ENCODE measurements at places on chromosomes 3 and 15.
A peak's percentile ranks its signal among the peaks of the same experiment; 100 is the strongest.

- DNase-seq: no peak
Observed at GRCh38 chr3:56119575-56120349, 348.5 kb downstream of the ERC2 start.

GRCh38 chr15:69410248-69410874 is 3.8 kb upstream of the KIF23 start:
- no peak for DNase-seq

DNA sequence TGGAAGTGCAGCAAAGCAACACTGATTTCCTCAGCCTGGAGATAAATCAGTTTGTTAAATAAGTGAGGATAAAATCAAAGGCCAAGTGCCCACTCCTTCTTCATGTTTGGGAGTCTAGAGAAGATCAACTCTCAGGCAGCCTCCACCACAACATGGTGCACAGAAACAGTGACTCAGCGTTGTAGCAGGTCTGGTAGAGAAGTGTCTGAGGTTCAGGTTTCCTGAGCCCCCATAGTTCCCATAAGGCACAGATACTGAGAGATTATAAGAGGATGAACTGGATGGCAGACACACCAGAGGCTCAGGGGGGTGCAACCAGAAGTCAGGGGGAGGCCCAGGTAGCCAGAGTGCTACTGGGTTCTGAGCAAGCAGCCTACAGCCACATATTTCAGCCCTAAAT is 166.7 kb downstream of the FRMD5 start:
- no peak for DNase-seq

DNA sequence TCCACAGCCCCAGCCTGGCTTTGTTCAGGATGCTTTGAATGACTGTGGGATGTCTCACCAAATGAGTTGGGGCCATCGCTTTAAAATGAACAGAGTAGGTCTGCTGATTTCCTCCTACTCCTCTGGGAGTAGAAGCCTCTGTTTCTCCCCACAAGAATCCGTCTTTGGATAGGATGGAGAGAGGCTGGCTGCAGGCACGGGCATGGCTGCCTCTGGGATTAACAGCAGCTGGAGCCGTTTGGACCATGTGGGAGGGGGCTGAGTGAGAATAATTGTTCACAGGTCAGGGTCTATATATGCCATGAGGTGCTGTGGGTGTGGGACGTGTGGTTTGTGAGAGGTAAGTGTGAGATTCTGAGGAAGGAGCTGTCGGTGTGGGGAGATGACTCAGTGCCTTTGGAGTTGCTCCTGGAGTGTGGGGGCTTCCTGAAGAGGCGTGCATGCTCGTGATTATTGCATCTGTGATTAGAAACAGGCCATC is 48.0 kb upstream of the APEH start:
- no peak for DNase-seq

DNA sequence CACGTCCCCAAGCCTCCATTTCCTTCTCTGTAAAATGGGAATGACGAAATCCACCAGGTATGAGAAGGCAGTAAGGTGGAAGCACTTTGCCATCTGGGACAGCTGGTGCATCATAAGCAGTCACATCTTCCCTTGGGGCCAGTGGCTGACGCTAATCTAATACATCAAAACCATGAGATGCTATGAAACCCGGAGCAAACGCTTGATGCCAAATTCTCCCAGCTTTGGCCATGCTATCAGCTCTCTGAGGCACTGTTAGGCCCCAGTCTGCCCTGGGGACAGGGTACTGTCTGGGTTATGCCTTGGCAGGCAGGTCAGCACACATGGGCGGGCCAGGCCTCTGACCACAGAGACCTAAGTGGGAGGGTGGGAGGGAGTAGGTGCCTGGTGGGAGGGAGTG is 66.1 kb downstream of the ADAMTS17 start:
- no peak for DNase-seq

DNA sequence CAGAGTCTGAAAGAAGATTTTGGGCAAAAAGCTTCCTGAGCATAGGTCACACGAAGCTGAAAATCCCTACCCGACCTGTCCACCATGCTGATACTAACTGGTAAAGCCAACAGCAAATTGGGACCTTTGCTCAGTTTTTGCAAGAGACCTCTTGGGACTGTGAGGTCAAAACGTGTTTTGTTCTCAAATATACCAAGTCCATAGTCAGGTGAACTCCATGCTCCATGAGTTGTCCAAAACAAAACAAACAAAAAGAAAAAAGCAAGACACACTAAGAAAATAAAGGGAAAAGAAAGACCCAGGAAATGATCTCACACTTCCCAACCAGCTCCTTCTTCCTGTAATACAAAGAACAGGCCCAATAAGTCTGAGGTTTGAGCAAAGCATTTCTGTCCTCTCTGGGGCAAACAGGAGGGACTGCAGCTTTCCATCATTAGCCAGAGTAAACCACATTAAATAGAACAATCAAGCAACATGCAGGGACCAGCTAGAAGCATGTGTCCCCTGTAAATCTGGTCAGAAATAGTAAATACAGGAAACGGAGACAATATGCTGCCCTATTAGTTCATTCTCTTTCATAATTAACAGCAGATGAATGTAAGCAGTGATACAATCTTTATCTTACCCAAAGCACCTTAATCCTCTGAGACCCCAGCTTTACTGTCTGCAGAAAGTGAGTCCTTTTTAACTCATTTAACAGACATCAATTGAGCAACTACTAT is 125.0 kb upstream of the LIPC start:
- DNase-seq: no peak

- DNase-seq: no peak
Observed at GRCh38 chr15:98809273-98809672, 160.9 kb downstream of the IGF1R start.

DNA sequence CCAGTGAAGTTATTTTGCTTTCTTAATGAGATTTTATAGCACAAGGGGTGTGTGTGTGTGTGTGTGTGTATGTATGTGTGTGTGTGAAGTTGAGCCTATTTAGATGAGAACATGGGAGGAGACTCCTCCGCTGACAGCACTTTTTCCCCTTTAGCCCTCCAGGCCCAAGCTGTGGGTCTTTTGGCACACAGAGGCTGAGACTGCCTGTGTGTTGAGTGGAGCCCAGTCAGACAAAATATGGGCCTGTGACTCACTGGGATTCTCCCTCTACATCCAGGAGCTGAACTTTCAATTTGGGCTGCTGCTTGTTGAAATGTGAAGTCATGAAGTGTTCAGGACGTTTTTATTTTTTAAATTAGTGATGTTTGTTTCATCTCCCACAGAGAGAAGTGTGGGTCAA is 108.0 kb downstream of the MFSD1 start:
- DNase-seq: no peak

- no peak for DNase-seq
Observed at GRCh38 chr3:127816783-127817405, 5.4 kb downstream of the MGLL start.

- no peak for DNase-seq
Observed at GRCh38 chr15:28901587-28901980, 15.8 kb downstream of the APBA2 start.

DNA sequence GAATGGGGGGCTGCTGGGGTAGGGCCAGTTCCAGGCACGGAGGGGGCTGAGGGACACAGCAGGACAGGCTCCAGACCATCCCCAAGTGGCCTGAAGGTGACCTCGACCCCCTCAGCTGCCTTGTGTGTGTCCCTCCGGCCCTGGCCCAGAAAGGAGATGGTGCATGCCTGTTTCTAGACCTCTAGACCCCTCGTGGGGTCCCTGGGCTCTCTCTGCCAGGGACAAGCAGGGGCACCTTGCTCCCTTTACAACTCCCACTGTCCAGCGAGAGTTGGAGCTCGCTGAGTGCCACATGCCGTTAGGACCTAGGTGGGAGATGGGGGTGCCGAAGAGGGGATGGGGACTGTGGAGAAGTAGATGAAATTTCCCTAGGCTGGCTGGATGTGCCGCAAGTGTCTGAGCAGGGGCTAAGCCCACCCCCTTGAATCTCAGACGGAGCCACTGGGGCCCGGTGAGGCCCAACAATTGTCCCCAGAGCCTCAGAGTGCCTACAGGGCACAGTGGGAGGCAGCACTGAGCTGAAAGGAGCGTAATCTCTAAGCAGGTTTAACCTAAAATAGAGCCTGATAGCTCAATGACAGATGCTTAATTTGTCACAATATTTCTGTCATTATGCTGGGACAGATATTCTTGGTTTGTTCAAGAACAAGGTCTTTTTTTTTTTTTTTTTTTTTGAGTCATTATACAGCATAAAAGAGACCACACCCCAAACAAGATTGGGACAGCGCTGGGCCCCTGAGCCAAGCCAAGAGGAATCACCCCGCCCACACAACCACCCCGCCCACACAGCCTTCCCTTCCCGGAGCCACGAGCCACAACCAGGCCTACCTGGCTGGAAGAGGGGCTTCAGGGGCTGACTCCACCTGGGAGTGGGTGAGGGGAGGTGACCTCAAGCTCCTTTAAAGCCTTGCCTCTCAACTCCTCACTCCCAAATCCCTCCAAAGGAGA is 23.6 kb upstream of the KLF13 start:
- DNase-seq: peak; percentile 21

- no peak for DNase-seq
Observed at GRCh38 chr15:68047826-68048225, 6.3 kb upstream of the PIAS1 start.

DNA sequence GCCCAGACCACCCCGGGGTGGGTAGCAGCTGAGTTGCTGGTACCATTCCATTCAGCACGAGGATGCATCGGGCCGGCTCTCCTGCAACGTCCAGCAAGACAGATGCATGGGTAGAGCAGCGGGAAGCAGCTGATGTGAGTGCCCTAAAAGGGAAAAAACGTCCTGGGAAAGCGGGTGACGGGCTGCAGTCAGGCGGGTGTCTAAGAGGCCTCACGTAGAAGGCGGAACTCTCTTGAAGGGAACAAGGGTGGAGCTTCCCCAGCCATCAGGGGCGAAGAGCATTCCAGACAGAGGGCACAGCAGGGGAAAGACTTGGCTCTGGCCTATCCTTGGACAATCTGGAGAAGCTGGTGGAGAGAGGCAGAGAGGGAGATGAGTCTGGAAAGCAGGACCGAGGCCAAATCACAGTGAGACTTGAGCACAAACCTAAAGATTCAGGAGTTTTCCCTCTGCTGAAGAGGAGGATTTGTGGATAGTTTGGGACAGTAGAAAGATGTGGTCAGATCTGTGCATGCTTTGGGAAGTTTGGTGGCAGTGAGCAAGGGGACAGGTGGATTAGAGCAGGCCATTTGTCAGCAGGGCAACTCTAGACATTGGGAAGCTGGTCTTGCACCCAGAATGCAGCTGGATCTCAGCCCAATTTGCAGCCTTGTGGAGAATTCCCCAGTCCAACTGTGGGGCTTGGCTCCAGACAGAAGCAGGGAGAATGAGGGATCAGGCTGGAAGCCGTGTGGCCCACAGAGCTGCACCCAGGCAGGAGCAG is 70.7 kb downstream of the SEMA5B start:
- DNase-seq: no peak

DNA sequence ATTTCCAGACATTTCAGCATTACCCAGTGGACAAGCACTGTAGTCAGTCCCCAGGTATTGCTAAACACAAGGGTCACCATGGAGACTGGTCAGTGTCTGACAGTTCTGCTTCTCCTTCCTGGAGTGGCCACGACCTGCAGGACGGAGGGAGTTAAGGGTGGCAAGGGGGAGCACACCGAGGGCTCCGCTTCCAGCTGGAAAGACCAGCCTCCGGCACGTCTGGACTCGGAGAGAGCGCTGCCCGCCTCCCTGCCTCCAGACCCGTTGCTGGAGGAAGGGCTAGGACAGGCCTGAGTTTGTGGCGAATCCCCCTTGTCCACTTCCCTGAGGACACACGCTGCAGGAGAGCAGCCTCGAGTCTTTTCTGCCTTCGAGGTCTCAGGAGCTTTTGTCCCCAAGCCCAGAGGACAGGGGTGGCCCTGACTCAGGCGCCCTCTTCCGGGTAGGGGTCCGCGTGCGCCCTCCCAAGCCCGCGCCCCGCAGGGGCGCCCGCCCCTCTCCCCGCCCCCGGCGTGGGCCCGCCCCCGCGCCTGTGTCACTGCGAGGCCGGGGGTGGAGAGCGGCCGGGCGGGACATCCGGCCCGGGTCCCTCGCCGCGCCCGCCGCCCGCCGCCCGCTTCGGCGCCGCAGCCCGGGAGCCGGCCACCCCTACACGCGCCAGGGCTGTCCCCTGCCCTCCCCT is at the start of gene CHST14:
CHST14 (plus strand) TSS at position 562 of the 682 bp plus-strand sequence. CDS start 230 bp downstream, outside the sequence.
- DNase-seq: peak; percentile 61

DNA sequence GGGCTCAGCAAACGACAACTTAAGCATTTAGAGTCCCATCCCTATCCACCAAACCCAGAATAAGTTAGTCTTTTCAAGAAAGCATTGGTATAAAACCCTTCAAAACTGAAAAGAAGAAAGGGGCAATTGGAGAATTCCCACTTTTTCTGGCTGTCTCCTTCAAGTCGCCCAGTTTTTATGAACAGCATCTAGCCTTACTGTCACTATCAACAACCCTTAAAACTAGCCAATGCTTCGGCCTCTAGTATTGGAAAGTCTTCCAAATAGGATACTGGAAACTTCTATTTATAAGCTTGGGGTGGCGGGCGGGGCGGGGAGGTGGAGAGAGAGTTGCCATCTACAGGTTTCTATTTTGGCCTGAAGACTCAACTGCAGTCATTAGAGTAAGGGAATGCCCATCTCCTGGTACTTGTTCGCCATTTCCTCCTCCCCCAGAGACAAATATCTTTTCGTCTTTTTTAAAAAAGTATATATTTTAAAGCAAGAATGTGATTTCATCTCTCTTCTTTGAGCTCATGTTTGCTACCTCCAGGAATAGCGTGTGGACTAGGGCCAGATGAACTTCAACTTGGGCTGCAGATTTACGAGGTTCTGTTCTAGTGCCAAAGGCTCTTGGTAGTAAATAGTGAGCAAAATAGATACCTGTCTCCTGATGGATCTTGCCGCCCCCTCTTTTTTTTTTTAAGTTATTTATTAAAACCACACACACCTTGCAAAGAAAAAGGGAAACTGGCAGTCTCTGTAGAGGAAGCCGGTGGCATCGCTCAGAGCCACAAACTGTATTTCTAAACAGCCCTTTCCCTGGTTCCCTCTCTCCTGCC is 2.7 kb downstream of the BCL6 start:
- peak; percentile 56 for DNase-seq

- no peak for DNase-seq
Observed at GRCh38 chr3:132236701-132237651, 80.2 kb upstream of the ACP3 start.

- DNase-seq: no peak
Observed at GRCh38 chr3:78096488-78097255, 1056.8 kb downstream of the ROBO2 start.

DNA sequence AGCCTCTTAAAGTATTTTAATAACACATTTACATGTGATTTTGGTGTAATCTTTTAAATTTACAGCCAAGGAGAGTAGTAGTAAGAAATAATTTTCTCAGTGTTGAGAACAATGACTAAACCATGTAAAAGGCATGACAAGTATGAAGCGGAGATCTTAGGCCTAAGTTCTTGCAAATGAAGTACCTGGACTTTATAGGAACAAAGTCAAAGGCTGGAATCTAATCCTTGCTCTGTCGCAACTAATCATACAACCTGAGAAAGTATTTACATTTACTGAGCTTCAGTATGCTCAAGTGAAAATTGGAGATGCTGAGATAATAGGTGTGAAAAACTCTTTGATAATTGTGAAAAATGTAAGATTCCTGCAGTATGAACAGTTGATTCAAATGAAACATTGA is 86.4 kb upstream of the VGLL3 start:
- no peak for DNase-seq
